WTC11 (cell line): ENCODE measurements at places on chromosomes 12 and 14. TPM values are rescaled to one million over a fixed set of nuclear protein-coding genes. Genes with fewer than 3 reads are reported as not detected.

- DNase-seq = no peak
- no peaks in the 10 kb centered on the region for H3K27me3 ChIP-seq
- peaks cover 69% of the 10 kb centered on the region for H3K4me1 ChIP-seq
- H3K27ac ChIP-seq = peak overlapping the region; percentile 98
- no peaks in the 10 kb centered on the region for H3K36me3 ChIP-seq
Measured at GRCh38 chr12:40020261-40020691, 85.6 kb downstream of the SLC2A13 start.

GRCh38 chr14:52366796-52367315 is 52.7 kb downstream of the PTGER2 start:
- DNase-seq = no peak
- H3K27me3 ChIP-seq = no peaks in the 10 kb centered on the region
- H3K27ac ChIP-seq = no peak overlapping the region
- no peaks in the 10 kb centered on the region for H3K36me3 ChIP-seq

SLC10A1 gene
- 0.09 TPM in 1 of 3 replicates, not detected in the others for total RNA-seq

DNA sequence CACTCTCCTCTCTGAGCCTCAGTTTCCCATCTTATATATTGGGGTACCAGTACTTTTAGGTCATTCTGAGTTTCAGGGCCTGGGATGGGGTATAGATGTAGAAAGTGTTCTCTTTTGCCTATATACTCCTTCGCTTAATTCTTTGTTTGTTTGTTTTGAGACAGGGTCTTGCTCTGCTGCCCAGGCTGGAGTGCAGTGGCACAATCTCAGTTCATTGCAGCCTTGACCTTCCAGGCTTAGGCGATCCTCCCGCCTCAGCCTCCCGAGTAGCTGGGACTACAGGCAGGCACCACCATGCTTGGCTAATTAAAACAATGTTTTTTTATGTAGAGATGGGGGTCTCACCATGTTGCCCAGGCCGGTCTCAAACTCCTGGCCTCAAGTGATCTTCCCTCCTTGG is 152.1 kb downstream of the AACS start:
- H3K27ac ChIP-seq = no peak overlapping the region
- H3K36me3 ChIP-seq = peaks cover 16% of the 10 kb centered on the region
- H3K4me1 ChIP-seq = peaks cover 32% of the 10 kb centered on the region
- DNase-seq = no peak
- no peak overlapping the region for H3K4me3 ChIP-seq

BHLHE41 gene
- 5.9 to 7.6 TPM (median 6.7 TPM) in 3 replicates for total RNA-seq

DNA sequence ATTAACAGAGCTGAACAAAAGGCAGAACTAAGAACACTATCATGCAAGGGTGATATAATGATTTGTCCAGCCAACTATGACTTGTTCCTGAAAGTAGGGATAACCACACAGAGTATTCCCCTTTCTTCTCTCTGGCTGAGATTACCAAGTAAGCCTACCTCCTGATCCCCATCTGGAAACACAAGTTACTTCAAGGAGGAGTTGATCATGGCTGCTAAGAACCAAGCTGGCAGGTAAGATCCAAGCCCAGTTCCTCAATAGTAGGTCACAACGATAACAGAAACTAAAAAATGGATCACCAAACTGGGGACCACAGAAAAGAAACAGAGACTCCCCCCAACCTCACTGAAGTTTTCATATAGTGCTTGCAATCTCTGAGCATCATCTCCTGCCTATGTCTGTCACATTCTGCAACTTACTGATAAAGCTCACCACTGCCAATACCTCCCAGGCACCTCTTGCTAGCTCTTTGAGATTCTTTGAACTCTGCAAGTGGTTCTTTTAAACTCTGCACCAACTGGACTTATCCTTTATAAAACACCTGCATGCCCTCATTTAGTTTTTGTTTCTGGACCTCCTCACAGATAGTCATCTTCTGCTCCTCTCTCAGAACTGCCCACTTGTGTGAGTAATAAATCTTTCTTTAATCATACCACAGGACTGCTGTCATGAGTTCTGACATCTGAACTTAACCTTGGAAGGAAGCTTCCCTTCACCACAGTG is 76.6 kb downstream of the LRP6 start:
- H3K4me1 ChIP-seq = 0 out of 2 replicates have a peak, but pooled peaks cover 5% of the 10 kb centered on the region
- H3K27ac ChIP-seq = peak overlapping the region; percentile 14; the same call in 1 of the 2 replicates
- H3K27me3 ChIP-seq = no peaks in the 10 kb centered on the region
- DNase-seq = no peak

DNA sequence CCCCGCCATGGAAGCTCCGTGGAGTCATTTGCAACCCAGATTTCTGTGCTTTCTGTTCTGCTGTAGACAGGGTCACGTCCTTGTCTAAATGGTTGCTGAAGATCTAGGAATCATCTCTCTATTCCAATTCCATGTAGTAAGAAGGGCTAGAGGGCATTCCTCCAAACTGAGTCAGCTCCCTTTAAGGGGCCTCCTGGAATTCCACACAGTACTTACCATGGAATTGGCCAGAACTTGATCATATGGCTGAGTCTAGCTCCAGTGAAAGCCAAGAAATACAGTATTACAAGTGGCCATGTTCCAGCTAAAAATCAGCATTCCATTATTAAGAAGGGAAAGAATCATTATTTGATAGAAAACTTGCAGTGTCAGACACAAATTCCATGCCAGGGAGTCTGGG is 171.9 kb downstream of the PRKCH start:
- H3K4me3 ChIP-seq = no peak overlapping the region
- DNase-seq = no peak
- no peaks in the 10 kb centered on the region for H3K27me3 ChIP-seq
- no peak overlapping the region for H3K27ac ChIP-seq
- no peaks in the 10 kb centered on the region for H3K36me3 ChIP-seq

DNA sequence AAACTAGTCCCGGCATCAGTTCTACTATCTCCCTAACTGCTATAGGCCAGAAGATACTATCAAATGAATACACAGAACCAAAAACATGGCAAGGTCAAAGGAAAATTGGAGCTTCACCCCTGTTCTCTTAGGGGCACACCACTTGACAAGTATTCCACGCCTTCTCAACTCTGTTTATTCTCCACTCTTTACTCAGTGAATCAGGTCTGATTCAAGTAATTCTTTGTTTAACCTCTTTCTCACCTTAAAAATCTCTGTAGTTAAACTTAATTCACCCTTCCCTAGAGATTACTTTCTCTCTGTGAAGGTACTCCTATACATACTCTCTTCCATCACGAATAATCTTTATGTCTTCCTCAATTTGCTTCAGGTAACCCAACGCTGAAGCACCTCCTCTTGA is 248.9 kb downstream of the MED13L start:
- no peaks in the 10 kb centered on the region for H3K27me3 ChIP-seq
- DNase-seq = no peak
- peaks cover 24% of the 10 kb centered on the region for H3K4me1 ChIP-seq
- H3K36me3 ChIP-seq = peaks cover 6% of the 10 kb centered on the region; the same call in 1 of the 2 replicates

PFDN5 gene
- 263 to 286 TPM (median 270 TPM) in 3 replicates for total RNA-seq

ZNF10 gene
- total RNA-seq = 10.1 to 11.7 TPM (median 10.5 TPM) in 3 replicates

GRCh38 chr14:106586098-106586704 is 1059.8 kb downstream of the TMEM121 start:
- H3K27me3 ChIP-seq = peaks cover 6% of the 10 kb centered on the region
- no peak overlapping the region for H3K4me3 ChIP-seq
- H3K4me1 ChIP-seq = no peaks in the 10 kb centered on the region
- no peak for DNase-seq
- H3K36me3 ChIP-seq = peaks cover 89% of the 10 kb centered on the region

DNA sequence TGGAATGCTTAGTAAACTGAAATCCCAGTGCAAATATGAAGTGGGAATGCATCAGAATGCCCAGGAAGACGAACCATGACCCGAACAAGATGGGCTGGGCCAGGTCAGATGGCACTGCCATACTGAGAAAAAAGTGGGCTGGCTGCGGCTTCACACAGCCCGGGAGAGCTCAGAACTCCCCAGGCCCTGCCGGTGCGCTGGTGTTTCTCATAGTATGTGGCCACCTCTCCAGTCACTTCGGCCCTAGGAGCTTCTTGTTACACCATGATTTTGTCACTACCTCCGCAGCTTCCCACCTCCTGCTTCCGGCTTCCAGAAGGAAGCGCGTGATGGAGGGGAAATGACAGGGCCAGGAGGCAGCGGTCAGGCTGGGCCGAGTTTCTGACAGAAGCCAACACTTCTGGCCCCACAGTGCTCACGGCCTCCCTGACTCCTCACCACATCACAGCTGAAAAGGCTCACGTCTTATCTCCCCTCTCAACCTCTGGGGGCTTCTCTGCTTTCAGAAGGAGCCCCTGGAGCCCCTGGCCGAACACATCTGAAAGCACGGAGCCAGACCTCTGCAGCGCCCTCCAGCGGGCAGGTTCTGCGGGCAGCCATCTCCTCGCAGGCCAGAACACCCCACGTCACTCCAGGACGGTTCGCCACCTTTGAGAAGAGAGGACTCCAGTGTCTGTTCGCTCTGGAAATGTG is 30.7 kb downstream of the DAD1 start:
- no peak overlapping the region for H3K4me3 ChIP-seq
- peak overlapping the region; percentile 88; the same call in 1 of the 2 replicates for H3K27ac ChIP-seq
- H3K27me3 ChIP-seq = no peaks in the 10 kb centered on the region
- no peaks in the 10 kb centered on the region for H3K36me3 ChIP-seq
- peak; percentile 82 for DNase-seq
- H3K4me1 ChIP-seq = peaks cover 39% of the 10 kb centered on the region

CLEC1A gene
- not detected in 3 replicates for total RNA-seq

DNA sequence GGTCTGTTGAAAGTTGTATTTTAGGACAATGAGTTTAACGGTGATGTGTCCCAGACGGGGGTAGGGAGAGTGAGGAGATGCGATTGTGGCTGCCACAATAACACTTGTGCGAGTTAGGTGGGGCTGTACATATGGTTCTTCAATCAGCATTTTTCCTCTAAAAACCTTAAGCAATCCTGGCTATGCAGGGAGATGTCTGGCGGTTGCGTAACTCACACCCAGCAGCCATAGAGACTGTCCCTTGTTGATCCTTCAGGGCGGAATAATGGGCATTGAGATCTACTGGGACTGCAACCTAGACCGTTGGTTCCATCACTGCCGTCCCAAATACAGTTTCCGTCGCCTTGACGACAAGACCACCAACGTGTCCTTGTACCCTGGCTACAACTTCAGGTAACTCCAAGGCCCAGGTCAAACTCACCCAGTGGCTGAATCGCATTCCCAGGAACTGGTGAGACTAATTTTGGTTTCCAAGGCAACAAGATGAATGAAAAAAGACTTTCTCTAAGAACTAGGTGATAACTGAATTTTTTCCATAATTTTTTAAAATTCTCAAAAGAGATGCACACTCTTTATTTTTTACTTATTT is 34.6 kb downstream of the P2RX7 start:
- H3K4me1 ChIP-seq = no peaks in the 10 kb centered on the region
- no peak overlapping the region for H3K27ac ChIP-seq
- no peak overlapping the region for H3K4me3 ChIP-seq
- DNase-seq = no peak

DNA sequence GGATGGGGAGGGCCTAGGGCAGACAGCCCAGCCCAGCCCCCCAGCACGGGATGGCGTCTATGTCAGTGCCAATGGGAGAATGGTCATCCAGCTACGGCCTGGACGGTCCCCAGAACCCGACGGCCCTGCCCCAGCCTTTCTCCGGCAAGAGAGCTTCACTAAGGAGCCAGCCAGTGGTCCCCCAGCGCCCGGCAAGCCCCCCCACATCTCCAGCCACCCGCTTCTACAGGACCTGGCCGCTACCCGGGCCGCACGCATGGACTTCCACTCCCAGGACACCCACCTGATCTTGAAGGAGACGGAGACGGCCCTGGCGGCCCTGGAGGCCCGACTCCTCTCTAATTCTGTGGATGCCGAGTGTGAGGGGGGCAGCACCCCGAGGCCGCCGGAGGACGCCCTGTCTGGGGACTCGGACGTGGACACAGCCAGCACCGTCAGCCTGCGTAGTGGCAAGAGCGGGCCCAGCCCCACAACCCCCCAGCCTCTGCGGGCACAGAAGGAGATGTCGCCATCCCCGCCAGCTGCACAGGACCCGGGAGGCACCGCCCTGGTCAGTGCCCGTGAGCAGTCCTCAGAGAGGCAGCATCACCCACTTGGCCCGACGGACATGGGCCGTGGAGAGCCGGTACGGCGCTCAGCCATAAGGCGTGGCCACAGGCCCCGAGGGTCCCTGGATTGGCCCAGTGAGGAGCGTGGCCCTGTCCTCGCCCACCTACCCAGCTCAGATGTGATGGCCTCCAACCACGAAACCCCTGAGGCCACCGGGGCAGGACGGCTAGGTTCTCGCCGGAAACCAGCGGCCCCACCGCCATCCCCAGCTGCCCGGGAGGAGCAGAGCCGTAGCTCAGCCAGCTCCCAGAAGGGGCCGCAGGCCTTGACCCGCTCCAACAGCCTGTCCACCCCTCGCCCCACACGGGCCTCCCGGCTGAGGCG is 21.9 kb downstream of the CEP170B start:
- H3K36me3 ChIP-seq = no peaks in the 10 kb centered on the region
- no peak for DNase-seq
- H3K27ac ChIP-seq = no peak overlapping the region
- no peaks in the 10 kb centered on the region for H3K4me1 ChIP-seq
- H3K4me3 ChIP-seq = no peak overlapping the region

DNA sequence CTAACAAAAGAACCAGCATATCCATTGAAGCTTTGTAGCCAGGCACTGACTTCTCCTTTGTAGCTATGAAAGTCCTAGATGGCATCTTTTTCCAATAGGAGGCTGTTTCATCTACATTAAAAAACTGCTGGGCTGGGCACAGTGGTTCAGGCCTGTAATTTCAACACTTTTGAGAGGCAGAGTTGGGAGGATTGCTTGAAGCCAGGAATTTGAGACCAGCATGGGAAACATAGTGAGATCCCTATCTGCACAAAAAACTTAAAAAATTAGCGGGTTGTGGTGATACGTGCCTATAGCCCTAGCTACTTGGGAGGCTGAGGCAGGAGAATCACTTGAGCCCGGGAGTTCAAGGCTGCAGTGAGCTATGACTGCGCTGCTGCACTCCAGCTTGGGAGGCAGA is 167.7 kb downstream of the CALM1 start:
- no peak for DNase-seq
- H3K27me3 ChIP-seq = no peaks in the 10 kb centered on the region
- H3K4me1 ChIP-seq = peaks cover 30% of the 10 kb centered on the region
- H3K36me3 ChIP-seq = no peaks in the 10 kb centered on the region

LRRK2 gene
- total RNA-seq = 0.23 to 0.46 TPM (median 0.46 TPM) in 3 replicates

SMAGP gene
- total RNA-seq = 11.6 to 12.5 TPM (median 11.7 TPM) in 3 replicates

E2F7 gene
- 19.8 to 28.4 TPM (median 22.3 TPM) in 3 replicates for total RNA-seq

DNA sequence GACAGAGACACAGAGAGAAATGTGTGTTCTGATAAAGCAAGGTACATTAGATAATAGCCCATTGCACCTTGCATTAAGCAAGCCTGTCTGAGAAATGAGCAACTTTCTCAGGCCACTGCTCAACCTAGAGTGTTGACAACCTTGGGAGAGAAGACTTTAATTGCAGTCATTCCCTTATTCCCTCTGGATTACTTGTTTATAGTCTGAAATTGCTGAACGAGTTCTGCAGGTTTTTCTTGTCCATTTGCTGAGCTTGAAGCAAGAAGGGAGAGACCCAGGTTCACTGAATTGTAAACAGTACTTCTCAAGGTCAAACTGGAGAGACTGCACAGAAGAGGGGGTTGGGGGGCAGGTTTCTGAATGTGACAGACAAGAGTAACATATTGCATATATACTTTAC is 159.4 kb upstream of the PLEKHG7 start:
- H3K4me1 ChIP-seq = peaks cover 34% of the 10 kb centered on the region
- peaks cover 2% of the 10 kb centered on the region; the same call in 1 of the 2 replicates for H3K36me3 ChIP-seq
- H3K4me3 ChIP-seq = no peak overlapping the region
- no peak overlapping the region for H3K27ac ChIP-seq
